Stimulated activated CD8-positive, alpha-beta memory T cell treated with anti-CD3 and anti-CD28 coated beads, Interleukin-7, amount 100 ng/mL, for 1 hour (primary cell): ENCODE measurements at places on chromosomes 7 and 10.

DNA sequence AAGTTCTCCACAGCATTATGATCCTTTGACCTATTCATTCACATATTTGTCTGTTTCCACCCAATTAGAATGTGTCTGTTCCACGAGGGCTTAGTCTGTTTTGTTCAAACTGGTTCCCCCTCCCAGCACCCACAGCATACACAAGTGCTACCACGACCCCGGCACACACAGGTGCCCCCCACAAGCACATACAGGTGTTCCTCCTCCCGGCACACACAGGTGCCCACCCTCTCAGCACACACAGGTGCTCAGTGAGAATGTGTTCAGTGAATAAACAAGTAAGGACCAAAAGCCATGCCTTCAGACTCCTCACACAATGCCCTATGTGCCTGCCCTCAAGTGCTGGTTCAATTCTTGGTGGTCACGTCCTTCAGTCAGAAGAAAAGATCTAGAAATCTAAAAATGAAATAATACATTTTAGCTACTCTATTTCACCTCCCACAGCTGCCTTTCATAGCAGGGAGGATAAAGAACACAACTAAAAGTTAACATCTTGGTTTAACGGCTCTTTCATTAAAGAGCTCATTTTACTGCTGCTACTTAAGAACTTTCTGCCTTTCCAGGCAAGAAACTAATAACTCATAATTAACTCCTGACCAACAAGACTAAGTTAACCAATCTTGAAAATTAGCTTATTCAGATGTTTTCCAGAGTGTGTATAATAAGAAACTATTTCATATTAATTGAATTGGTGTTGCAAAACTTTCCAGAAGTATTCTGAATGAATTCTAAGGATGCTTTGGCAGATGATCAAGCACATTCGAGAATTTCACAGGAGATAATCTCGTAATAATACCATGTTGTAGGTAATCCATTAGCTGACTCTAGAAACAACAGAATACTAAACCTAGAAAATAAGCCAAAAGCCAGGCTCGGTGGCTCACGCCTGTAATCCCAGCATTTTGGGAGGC, 2.3 kb downstream of the DNMBP start:
- DNase-seq: no peak

DNA sequence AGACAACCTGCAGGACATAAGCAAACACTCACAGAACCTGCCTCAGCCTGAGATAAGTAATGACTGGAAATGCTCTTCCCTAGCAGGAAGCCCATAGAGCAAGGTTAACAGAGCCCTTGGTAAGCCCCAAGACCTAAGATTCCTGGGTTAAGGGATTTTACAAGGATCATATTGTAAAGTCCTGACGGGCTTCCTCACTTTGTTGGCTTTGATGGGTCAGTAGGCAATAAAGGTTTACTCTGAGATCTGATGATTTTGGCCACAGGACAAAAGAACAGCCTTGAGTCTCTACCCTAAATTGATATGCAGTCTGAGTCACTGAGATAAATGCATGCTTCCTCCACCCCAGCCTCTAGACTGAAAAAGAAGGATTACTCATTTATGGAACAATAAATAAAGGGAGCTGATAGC, 270.8 kb downstream of the HTR7 start:
- DNase-seq: no peak

- DNase-seq: no peak
These were observed 38.8 kb downstream of the PIK3AP1 start for GRCh38 chr10:96681524-96681923.

GRCh38 chr7:54615-55014, 137.8 kb upstream of the FAM20C start:
- DNase-seq: no peak

- DNase-seq: no peak
These were observed 988.6 kb downstream of the SORCS1 start for GRCh38 chr10:106175760-106176377.

DNA sequence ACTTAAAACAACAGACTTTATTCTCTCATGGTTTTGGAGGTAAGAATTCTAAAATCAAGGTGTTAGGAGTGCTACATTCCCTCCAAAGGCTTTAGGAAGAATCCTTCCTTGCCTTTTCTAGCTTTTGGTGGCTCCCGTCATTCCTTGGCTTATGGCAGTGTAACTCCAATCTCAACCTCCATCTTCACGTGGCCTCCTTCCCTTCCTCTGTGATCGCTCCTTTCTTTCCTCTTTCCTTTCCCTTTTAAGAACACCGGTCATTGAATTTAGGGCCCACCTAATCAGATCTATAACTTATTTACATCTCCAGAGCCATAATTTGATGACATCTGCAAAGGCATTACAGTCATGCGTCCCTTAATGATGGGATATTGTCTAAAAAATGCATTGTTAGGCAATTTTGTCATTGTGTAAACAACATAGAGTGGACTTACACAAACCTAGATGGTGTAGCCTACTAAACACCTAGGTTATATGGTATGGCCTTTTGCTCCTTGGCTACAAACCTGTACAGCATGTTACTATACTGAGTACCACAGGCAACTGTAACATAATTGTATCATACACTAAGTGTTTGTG, 5.9 kb upstream of the HERC4 start:
- no peak for DNase-seq

DNA sequence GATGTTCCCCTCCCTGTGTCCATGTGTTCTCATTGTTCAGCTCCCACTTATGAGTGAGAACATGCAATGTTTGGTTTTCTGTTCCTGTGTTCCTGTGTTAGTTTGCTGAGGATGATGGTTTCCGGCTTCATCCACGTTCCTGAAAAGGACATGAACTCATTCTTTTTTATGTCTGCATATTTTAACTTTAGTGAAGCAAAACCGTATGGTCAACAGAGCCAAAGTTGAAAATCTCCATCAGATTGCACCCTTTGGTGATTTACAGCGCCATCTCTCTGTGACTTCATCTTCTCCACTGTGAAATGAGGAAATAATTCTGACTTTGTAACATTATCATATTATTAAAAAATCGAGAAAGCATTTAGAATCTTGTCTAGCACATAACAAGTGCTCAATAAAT, 132.3 kb upstream of the PLXDC2 start:
- no peak for DNase-seq

- no peak for DNase-seq
These were observed 66.0 kb downstream of the OSBPL3 start for GRCh38 chr7:24913801-24914464.

DNA sequence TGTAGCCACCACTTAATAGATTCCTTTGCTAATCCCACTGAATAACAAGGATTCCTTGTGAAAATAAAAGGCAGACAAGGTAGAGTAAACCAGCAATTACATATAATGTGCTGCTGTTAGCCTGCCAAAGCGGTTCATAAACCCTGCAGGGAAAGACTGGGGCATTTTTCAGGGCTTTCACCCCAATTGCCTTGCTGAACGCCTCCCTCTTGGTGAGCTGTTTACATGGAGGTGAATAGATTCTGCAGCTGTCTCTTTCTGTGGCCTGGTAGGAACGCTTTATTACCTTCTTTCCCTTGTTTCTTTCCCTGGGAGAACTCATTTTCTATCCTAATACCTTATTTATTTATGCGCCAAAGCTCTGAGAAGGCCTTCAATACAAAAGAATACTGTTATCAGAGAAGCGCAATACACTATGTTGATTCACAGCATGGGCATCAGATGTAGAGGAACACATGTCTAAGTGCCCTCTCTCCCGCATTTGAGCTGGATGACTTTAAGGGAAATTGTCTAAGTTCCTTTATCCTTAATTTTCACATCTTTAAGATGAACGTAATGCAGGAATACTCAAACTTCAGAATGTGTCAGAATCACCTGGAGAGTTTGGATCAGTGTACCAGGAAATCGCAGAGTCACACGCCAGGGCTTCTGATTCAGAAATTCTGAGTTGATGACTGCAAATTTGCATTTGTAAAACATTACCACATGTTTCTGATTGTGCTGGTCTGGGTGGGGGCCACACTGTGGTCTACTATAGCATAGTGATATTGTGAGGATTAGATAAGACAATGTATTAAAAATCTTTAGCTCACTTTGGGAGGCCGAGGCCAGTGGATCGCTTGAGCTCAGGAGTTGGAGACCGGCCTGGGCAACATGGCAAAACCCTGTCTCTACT, 1203.8 kb downstream of the SORCS3 start:
- DNase-seq: no peak

DNA sequence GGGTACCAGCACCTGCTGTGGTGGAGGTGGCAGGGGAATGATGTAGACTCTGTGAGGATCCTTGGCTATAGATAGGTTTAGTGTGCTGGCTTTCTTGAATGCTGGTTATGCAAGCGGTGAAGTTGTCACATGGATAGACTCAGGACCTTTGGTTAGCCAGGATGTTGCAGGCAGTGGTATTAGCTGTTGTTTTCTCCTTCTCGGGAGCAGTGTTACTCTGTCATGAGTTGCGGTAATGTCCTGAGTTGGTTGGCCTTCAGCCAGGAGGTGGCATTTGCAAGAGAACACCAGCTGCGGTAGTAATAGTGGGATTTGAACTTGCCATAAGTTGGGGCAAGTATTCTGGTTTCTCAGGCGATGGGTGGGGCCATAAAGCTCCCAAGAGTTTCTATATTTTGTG, 10.8 kb downstream of the AGK start:
- DNase-seq: no peak

DNA sequence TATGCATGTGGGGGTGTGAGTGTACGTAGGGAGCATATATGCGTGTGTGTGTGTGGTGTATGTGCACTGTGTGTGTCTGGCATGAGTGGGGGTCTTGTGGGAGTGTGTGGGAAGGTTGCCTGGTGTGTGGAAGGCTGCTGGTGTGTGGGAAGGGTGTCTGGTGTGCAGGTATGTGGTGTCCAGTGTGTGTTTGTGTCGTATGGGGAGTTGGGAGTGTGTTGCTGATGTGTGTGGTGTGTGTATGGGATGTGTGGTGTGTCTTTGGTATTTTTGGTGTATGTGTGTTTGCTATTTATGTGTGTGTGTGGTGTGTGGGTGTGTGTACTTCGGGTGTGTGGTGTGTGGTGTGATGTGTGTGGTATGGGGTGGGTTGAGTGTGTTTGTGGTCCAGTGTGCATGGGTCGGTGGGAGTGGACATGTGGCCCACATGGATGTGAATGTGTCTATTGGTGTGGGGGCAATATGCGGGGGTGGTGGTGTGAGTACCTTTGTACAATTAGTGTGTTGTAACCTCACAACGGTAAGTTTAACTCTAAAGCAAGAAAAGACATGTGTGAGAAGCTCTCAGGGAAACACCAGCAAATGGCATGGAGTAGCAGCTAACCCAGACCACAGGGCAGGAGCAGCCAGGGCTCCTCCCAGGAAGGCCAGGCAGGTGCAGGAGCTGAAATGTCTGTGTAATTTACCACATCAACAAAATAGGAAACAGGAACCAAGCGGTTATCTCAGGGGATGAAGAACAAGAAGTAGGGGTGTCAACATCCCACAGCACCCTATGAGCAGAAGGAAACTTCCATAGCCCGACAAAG, 11.9 kb downstream of the ANTXRL start:
- no peak for DNase-seq

GRCh38 chr10:75531571-75532031, 100.2 kb downstream of the LRMDA start:
- DNase-seq: no peak

- DNase-seq: no peak
These were observed 10.6 kb downstream of the DBF4 start for GRCh38 chr7:87886875-87887274.

DNA sequence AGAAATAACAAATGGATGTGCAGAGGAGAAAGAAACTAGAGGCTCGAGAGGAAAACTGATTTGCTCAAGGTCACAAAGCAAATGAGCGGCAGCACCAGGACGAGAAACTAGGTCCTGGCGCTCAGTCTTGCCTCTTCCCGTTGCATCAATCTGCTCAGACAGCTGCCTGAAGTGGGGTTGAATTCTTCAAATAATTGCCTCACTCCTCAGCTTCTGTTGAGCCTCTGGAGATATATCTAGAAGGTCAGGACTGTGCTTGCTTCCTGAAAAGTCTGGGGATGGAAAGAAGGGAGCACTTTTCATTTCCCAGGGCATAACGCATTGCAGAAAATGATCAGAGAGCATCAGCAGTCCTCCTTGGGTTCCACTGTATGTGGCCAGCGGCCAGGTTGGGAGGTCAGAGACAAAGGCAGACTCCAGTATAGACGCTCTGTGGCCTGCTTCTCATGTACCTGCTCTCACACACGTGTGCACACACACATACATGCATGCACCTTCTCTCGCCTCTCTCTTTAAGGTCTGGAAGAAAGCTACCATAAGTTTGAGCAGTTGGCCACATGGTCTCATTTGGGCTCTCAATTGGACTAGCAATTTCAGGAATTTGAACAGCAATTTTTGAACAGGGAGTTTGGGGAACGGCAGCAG, 83.7 kb upstream of the DUSP5 start:
- DNase-seq: no peak

DNA sequence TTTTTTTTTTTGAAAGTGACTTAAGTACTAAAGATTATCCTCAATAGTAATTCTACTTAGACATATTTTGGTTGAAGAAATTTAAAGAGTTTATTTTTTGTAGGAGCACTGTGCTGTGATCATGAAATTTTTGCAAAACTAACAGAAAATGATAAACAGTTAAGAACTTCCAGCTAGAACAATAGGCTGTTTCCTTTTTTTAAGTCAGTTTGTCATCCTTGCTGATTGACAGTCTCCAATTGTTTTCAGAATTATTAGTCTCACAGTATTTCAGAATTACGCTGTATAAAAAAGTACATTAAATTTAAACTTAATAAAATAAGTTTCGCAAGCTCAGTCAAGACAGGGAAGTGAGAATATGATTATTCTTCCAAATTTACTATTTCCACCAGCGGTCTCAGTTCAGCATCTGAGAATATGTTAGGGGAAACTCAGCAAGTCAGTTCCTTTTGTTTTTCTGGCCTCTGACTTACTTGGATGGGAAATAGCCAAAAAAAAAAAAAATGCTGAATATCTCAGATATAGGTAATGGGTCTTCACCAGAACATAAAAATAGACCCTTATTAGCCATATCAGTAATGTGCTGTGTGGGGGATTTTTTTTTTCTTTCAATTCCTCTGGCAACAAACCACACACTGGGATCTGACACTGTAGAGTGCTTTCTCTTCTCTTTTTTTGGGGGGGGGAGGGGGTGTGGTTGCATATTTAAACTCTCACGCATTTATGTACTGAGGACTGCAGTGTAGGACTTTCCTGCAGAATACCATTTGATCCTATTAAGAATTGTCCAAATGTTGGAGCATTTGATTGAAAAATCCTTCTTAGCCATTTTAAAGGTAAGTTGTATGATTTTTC, at the start of gene CD36:
Gene CD36 (plus strand): TSS at position 732 of the 855 bp plus-strand sequence. CDS start 8,099 bp downstream, outside the sequence.
- DNase-seq: no peak
